ENCODE measurements at places on chromosomes 2 and 18.

- DNase-seq, result peak; percentile 6
Measured at GRCh38 chr18:2846636-2847316, at the start of gene EMILIN2. TSS of gene EMILIN2 (plus strand) at chr18:2847006. CDS start at chr18:2847189, 183 bp downstream.

DNA sequence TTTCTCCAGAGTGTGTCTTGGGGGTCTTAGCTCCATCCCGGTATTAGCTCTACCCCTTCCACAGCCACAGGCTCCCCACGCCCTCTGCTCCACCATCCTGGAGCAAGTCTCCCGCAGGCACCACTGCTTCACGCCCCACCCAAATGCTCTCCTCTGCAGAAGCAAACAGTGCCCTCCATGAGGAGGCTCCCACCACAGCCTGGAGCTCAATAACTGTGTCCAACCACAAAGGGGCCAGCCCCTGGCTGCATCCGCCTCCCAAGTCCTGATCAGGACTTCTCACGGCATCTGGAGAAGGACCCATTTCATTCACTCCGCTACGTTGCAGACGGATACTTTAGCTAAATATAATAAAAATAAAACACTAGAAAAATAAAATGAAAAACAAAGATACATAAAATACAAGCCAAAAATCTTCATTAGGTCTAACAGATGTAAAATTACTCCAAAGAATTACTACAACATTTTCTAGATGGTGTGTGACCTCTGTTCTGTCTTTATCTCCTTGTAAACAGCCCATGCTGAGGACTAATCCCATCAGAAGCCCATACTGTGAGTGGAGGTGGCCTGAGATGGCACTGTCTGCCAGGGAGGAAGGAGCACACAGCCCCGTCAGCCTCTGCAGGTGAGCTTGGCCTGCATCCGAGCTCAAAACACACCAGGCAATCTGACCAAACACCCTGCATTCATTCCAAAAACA lies 210.8 kb upstream of the RAB6C start:
- DNase-seq, result no peak

DNA sequence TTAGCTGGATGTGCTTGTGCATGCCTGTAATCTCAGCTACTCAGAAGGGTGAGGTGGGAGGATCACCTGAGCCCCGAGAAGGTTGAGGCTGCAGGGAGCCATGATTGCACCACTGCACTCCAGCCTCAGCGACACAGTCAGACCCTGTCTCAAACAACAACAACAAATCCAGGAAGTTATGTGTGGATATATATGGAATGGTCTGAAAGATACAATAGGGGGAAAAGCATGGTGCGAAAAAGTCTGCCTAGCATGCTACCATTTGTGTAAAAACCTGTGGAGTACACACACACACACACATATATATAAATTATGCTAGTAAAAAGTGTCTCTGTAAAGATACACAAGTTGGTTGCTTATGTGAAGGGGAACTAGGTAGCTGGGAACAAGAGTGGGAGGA lies 6.9 kb upstream of the HOXD1 start:
- DNase-seq, result no peak

- peak; percentile 86 for DNase-seq
Measured at GRCh38 chr2:102020596-102021170, 28.9 kb downstream of the IL1R2 start.

DNA sequence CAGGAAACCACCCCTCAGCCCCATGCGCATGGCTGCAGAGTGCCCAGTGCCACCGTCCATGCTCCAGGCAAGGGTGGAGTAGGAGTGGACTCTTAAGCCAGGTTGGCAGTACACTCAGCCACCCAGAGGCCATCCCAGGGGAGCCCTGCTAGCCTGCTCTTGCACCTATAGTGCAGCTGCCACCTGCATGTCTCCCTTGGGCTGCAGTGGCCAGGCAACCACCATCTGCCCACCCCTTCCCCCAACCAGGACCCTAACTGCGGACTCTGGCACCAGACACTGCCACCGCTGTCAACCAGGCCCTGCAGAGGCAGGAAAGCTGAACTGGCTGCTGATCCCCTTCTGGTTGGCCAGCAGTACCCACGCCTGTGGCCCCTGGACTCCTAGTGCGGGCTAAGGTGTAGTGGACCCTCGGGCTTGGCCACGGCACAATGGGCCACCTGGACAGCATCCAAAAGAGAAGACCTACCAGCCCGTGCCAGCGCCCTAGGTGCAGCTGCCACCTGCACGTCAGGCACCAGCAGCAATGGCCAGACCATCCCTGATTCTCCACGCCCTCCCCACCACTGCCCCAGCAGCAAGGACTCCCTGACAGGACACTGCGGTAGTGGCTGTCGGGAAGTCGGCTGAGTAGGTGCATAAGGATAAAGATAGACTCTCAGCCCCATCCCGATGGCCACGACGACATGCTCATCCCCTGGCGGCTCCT lies 72.8 kb downstream of the RPIA start:
- DNase-seq, result no peak

DNA sequence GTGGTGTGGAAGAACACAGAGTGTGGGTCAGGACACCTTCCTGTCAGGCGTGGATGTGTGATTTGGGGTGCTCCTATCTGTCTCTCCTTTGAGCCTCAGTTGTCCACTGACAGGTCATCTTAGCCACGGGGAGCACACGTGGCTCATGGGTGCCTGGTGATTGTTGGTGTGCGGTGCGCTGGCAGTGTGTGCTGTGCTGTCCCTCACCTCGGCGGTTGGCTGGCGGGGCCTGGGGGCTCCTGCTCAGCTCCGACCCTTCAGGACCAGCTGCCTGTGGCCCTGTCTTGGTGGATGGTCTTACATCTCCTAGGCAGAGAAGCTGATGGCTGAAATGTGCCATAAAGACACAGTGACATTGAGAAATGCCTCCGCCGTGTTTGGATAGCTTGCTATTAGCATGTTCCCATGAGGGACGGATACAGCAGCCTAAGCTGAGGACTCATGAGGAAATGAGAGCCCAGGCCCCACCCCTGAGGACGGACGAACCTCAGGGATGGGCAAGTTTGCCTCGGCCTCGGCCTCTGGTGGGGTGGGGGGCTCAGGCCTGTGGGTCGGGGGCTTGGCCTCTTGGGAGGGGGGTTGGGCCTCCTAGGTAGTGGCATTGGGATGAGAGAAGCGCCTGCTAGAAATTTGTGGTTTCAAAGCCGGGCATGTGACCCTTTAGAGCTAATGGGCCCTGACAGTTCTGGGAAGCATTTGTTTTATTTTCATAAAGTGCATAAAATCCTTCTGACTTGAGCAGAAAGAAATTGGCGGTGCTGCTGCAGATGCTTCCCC lies 20.3 kb upstream of the ASB1 start:
- DNase-seq, result no peak

DNA sequence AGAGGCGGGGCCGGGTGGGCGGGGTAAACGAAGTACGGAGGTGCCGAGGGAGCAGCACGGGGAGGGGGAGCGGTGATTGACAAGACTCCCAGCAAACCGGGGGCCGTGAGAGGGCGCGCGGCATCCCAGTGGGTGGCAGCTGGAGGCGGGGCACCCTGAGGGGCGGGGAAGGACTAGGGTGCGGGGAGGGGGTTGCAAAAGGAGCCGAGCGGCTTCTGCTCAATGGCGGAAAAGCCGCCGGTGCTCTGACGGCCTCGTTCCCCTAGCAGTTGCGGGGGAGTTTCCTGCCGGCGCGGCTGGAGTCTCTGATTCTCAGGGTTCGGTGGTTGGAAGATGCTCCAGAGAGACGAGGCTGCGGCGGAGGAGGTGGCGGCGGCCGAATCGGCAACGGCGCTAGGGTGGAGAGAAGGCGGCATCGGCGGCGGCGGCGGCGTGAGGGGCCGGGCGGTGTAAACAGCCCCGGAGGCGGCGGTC lies at the start of gene PPM1B:
PPM1B (plus strand) TSS at position 195 of the 474 bp plus-strand sequence. CDS start 32,325 bp downstream, outside the sequence.
- DNase-seq, result peak; percentile 99

DNA sequence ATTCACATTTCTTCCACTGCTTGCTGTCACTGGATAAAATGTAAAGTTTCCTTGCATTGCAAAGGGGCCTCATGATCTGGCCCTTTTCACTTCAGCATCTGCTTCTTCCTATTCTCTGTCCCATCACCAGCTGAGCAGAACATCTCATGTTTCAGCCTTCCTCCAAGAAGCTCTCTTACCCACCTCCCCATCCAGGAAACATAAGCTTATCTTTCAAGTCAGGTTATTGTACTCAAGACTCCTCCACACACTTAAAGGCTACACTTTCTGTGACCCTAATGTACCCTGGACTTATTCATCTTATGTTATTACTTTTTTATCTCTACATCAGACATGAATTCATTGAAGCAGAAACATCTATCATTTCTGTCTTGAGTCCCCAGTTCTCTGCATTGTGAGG lies 230.5 kb downstream of the PMAIP1 start:
- DNase-seq, result no peak

DNA sequence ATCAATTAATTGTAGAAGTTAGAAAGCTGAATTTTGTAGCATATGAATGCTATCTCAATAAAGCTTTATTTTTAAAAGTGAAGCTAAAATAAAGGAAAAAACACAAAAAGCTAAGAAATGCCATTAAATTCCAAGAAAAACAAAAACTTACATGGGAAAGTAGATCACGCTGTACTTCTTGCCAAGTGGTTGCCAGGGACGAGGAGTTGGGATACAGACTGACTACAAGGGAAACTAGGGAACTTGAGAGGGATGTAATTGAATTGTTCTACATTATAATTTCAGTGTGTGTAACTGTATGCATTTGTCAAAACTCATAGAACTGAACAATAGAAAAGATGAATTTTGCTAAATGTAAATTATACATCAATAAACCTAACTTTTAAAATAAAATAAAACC lies 108.1 kb downstream of the DYM start:
- no peak for DNase-seq

DNA sequence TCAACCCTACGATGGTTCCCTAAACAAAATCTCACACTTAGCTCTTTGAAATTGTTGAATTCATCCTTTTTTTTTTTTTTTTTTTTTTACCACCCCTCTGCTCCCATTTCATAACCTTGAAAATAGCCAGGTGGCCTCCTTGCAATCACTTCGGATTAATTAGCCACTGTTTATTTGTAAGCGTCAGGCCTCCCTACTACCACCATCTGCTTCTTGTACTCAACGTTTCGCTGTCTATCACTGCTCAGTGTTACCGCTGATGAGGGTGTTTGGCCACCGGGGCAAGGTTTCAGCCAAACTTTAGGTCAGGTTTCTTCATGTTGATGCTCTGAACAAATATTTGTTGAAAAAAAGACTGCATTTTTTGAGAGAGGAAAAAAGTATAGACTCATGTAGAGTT lies 183.2 kb downstream of the EPHA4 start:
- no peak for DNase-seq

DNA sequence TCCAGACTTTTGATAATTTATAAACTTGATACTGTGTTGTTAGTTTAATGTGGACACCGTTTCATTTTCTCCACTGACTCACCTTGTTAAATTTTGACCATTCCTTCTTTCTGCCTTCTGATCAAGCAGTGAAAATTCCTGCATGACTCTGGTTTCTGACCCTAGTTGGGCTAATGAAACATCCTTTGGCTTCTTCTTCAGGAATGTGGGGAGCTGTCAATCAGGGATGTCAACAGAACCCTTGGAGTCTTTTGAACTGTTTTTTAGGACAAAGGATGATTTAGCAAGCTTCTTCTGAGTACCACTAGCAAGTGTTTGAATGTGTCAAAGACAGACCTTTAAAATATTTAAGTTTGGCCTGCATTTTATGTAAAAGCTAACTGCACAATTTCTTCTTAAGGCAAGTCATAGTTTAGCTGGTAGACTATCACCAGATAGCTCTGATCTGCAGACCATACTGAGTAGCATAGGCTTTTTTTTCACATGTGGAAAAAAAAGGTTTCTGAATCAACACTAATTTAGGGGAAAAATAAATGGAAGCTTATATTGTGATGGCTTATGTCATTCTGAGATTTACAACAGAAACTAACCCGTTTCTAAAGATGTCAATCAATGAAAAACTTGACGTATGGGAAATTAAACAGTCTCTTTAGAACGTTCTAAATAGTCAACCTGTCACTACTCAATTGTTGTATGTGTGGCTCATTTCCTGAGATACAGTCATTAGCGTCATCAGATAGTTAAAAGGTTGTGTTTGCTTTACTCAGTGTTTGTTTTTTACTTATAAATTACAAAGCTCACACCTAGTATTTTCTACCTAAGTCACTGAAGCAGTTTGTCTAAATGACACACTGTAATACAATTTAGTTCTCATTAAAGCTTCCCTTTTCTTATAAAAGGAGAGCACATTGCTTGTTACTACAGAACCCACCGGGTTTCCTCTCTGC lies 311.4 kb downstream of the PTPRM start:
- DNase-seq, result no peak

DNA sequence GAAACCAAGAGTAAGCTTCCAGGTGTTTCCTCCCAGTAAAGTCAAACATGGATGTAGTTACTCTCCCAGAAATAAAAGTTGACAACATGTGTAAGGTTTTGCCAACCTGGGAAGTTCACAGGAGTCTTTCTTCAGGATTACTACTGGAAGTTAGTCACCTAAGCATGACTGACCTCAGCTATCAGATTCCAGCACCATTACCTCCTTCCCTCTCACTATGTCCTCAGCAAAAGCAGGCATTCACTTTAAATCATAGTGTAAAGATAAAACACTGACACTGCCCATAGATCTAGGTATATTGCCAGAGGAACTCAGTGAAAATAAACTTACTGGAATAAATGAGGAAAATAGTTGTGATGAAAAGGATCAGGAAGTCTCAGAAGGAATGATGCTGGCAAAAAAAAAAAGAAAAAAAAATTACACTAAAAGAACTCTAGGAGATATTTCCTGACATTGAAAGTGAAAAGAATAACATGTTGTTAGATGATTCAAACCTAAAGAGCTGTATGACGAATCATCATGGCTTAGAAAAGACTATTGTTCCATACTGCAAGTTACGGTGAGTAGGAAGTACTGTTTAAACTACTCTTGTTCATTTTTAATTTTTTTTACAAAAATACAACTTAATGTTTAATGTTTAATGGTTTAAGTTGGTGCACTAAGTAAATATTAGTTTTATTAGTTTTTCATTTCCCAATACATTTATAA lies 484.5 kb upstream of the ZNF804A start:
- no peak for DNase-seq

DNA sequence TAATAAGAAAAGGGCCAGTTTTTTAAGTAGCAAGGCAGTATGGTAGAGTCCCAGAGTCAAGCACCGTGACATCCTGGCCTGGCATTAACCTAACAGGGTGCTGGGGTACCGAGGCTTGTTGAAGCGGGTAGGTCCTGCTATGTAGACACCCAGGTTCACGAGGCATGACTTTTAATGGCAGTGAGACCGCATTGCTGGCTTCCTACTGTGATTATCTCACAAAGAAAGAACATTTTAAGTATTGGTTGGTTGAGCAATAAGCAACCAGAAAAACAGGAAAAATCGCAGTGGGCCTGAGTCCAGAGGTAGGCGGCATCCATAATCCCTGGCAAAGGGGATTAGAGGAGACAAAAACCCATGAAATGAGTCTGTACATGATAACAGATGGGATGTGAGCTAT lies 927.9 kb upstream of the ACVR2A start:
- DNase-seq, result no peak

GRCh38 chr2:16707014-16707623 lies 41.5 kb upstream of the CYRIA start:
- no peak for DNase-seq

DNA sequence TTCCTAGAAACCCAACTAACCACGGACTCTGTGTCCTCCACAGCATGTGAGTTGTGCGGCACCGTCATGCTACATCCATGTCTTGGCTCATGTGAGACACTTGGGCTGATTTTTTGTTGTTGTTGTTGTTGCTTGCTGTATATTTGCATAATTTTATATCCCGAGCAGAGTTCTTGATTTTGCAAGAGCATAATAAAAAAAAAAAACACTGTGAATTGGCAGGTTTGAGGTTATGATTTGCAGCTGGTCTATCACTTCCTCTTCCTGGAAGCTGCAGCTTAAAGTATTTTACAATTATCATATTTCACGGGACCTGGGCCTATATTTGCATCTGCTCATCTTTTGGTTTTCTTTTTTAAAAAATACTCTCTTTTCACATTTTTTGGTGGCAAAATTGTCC lies 142.3 kb upstream of the NRP2 start:
- DNase-seq, result no peak
